ENCODE measurements at places on chromosomes 7 and 10. TPM values are rescaled to one million over a fixed set of nuclear protein-coding genes. Genes with fewer than 3 reads are reported as not detected.

- no peak overlapping the region for H3K4me3 ChIP-seq
- H3K27me3 ChIP-seq = peaks cover 21% of the 10 kb centered on the region
- no peaks in the 10 kb centered on the region for H3K4me1 ChIP-seq
- no peak overlapping the region for H3K27ac ChIP-seq
- DNase-seq = peak; percentile 17
Observed at GRCh38 chr7:107725138-107725740, 18.7 kb upstream of the CBLL1 start.

DNA sequence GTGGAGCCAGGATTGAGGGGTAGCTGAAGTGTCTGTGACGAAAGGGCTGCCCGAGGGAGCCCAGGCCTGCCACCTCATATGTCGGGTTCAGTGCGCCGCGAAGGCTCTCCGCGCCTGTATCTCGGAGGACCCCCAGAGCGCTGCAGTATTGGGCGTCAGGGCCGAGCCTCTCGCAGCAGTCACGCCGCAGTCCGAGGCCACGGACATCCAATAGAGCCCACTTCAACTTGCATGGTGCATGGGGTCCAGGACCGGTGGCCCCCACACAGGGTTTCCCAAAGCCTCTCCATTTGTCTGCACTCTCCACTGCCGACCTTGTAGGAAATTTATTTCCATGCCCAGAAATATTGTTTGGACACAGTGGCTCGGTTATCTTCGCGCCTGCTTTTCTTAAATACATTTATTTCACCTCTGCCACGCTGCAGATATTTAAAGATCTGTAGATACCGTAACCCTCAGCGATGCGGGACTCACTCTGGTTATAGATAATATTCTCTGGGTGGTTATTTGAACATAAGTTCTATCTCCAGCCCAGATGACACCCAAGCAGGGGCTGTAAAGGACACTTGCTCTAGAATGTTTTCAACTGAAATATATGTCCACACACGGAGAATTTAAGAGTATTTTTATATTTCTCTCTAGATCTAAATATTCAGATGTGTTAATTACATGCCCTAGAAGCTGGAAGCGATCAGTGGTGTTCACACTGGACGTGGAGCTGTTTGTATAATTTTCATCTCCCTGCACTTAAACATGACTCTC, 5.1 kb upstream of the ZNF503 start:
- H3K4me3 ChIP-seq = no peak overlapping the region
- no peaks in the 10 kb centered on the region for H3K36me3 ChIP-seq
- H3K27ac ChIP-seq = no peak overlapping the region
- DNase-seq = no peak

The KCNH2 gene
- 0.41 TPM for total RNA-seq

GRCh38 chr10:100182281-100182680, 3.5 kb downstream of the ERLIN1 start:
- peaks cover 62% of the 10 kb centered on the region for H3K36me3 ChIP-seq
- H3K27me3 ChIP-seq = no peaks in the 10 kb centered on the region
- no peak overlapping the region for H3K4me3 ChIP-seq
- no peak overlapping the region for H3K27ac ChIP-seq
- H3K4me1 ChIP-seq = peaks cover 50% of the 10 kb centered on the region

DNA sequence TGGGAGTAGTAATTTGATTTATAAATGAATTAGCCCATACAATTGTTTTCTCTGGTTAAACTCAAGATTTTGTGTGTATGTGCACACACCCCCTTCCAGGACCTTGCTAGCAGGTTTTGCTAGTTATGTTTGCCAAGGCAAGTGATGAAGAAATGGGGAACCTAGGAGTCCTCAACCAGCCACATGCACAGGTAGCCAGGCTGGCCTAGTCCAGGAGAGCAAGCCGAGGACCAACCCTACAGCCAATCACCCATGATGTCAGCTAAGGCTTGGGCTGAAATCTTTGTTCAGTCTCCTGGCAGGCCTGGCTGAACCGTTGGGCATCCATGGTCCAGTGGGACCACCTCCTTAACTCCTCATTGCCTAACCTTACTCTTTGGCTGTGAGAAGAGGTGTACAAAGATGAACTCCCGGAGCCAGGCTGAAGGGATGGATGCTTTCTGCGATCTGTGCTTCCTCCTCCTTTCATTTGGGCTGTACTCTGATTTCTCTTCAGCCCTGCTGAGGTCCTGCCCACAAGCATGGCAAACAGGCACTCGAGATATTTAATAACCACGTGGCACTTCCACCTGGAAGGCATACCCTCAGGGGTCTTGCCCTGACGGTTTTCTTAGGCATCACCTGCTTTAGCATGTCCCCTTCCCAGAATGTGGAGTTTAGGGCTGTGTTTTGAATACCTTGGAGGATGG, 22.1 kb downstream of the HNRNPA2B1 start:
- no peak overlapping the region for H3K4me3 ChIP-seq
- H3K36me3 ChIP-seq = peaks cover 43% of the 10 kb centered on the region
- H3K27me3 ChIP-seq = no peaks in the 10 kb centered on the region
- peak overlapping the region; percentile 26 for H3K27ac ChIP-seq

DNA sequence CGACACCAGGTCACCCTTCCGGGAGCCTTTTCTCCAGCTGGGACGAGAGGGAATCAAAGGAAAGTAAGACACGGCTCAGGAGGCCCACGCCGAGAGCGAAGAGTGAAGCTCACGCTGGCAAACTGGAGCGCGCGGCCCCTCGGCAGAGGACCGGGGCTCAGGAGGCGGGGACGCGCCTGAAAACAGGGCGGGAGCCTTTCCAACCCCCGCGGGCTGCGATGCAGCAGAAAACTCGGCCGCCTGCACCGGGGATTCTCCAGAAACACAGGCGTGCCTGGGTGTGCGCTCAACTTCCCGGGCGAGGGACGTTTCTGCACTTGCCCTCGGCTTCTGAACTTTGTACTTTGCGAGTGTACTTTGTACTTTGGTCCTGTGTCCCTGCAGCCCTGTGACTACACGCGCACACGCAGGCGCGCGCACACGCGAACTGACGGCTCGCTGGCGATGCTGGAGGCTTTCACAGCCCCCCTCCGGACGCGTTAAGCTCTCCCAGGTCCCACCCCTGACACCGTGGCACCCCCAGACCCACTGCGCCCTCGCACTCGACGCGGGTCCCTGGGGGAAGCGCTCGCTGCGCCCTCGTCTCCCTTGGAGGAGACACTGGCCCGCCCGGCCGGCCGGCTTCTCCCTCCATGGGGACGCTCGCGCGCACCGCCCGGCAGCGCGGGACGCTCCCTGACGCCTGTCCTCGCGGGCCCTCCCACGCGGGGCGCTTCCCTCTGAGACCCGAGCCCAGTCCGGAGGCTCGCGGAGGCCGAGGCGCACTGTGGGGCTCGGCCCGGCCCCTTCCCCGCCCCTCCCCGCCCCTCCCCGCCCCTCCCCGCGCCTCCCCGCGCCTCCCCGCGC, 588 bp upstream of the PAOX start:
- no peak overlapping the region for H3K27ac ChIP-seq
- peaks cover 8% of the 10 kb centered on the region for H3K36me3 ChIP-seq
- H3K27me3 ChIP-seq = peaks cover 5% of the 10 kb centered on the region
- H3K4me1 ChIP-seq = peaks cover 9% of the 10 kb centered on the region
- peak overlapping the region; percentile 69 for H3K4me3 ChIP-seq

DNA sequence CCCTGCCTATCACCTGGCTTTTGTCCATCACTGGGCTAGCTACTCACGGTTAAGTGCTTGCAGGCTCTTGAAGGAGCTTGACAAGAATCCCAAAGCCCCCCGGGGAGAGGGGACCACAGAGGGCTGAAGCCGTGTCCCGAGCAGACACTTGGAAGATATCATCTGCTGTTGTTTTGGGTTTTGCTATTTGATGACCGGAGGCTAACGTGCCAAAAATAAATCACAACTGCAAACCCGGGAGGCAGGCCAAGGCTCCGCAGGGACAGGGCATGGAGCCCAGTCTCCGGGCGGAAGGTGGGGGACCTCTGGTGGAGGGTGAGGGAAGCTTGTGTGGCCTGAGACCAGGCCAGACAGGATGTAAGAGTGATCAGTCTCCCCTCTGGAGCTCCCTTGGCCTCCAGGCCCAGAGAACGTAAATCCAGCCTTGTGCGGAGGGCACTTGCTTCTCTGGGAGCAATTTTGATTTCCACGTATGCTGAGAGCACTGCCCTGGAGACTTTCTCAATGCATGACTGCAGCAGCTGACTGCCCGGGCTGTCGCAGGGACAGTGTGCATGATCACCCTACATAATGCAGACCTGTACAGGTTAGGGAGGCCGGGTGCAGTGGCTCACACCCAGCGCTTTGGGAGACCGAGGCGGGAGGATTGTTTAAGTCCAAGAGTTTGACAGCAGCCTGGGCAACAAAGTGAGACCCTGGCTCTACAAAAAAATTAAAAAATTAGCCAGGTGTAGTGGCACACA, at the start of gene PHKG1:
PHKG1 (minus strand) TSS at position 164 of the 743 bp plus-strand sequence. CDS start 4,011 bp downstream, outside the sequence.
- H3K27ac ChIP-seq = no peak within 1 kb of the TSS
- H3K4me3 ChIP-seq = no peak within 1 kb of the TSS
- H3K27me3 ChIP-seq = no peaks in the 10 kb centered on the region

DNA sequence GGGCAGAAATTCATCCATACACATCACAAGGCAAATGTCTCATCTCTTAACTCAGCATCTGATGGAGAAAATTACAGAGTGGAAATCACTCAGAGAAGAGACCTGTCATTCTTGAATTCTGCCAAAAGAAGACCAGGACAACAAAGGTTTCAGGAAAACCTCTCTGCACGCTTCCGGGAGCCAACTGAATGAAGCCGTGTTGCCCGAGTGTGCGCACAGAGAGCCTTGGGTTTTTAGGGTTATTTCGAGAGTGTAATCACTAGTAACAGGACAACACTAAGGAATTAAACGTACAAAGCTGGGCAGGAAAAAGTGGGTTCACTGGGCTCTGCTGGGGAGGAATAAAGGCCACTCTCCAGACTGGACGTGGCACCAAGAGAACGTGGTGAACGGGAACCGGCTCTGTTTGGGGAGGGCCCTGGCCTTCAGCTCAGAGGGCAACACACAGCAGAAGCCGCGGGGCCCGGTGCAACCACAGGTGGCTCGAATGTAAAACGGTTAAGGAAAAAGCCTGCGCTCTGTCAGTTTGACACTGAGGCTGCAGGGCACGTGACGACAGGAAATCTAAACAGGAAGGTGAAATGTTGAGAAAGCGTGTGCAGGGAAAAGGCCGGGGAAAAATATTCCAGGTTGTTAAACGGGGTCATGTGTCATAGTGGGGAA, 331.5 kb downstream of the DNAJB6 start:
- H3K4me3 ChIP-seq = no peak overlapping the region
- peaks cover 34% of the 10 kb centered on the region for H3K27me3 ChIP-seq
- H3K36me3 ChIP-seq = no peaks in the 10 kb centered on the region
- no peak for DNase-seq
- peaks cover 8% of the 10 kb centered on the region for H3K4me1 ChIP-seq
- no peak overlapping the region for H3K27ac ChIP-seq

The ENO4 gene
- not detected for total RNA-seq

GRCh38 chr10:93098816-93099215, 25.1 kb downstream of the CYP26A1 start:
- H3K36me3 ChIP-seq = no peaks in the 10 kb centered on the region
- no peak for DNase-seq
- no peaks in the 10 kb centered on the region for H3K4me1 ChIP-seq
- no peak overlapping the region for H3K4me3 ChIP-seq
- H3K27me3 ChIP-seq = peaks cover 3% of the 10 kb centered on the region
- no peak overlapping the region for H3K27ac ChIP-seq

Measured in activated T-helper 2 cell treated with anti-CD3 and anti-CD28 coated beads, Interferon-gamma antibody, Interleukin-2, Interleukin-4, amounts not matched to agents 10 μg/mL and 5 μg/mL and 100 μg/mL, durations not matched to agents 14 hours and 24 hours and 36 hours (primary cell).